ENCODE measurements at places on chromosomes 16 and 17.

GRCh38 chr17:30929081-30929633, 7.4 kb downstream of the ADAP2 start:
- no peak for DNase-seq

- DNase-seq: no peak
Measured at GRCh38 chr17:72639711-72640110, 452.8 kb downstream of the SLC39A11 start.

- DNase-seq: no peak
Measured at GRCh38 chr16:24070851-24071250, 185.3 kb upstream of the CACNG3 start.

- DNase-seq: no peak
Measured at GRCh38 chr16:4404967-4405696, 11.3 kb downstream of the CORO7 start.

DNA sequence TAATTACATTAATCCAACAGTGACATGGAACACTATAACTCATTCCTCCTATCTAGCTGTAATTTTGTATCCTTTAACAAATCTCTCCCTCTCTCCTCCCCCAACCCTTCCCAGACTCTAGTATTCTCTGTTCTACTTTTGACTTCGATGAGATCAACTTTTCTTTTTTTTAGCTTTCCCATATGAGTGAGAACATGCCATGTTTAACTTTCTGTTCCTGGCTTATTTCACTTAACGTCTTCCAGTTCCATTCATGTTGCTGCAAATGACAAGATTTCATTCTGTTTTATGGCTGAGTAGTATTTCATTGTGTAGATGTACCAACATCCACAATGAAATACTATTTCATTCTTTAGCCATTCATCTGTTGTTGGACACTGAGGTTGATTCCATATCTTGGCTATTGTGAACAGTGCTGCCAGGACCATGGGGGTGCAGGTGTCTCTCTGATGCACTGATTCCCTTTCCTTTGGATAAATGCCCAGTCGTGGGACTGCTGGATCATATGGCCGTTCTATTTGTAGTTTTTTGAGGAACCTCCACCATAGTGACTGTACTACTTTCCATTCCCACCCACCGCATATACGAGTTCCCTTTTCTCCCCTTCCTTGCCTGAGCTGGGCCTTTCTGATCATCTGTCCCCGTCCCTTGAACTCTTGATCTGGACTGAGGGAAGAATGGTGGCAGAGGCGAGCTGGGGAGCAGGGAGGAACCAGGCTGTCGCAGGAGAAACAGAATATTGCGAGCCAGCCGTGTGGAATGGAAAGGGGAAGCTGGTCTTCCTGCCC, 7.7 kb upstream of the CEP295NL start:
- no peak for DNase-seq
